ENCODE measurements at places on chromosomes 13 and 19. TPM values are rescaled to one million over a fixed set of nuclear protein-coding genes. Genes with fewer than 3 reads are reported as not detected.

Gene FLT3
- polyA plus RNA-seq, result not detected

Gene HIF3A
- polyA plus RNA-seq, result 26.6 TPM

Gene NUP58
- polyA plus RNA-seq, result 13.0 TPM

Gene ZNF708
- 6.3 TPM for polyA plus RNA-seq

Gene TEKTIP1
- not detected for polyA plus RNA-seq

Gene KLK10
- 0.60 TPM for polyA plus RNA-seq

Gene ZNF548
- 1.8 TPM for polyA plus RNA-seq

Gene LSR
- polyA plus RNA-seq, result 61.9 TPM

Gene MKNK2
- polyA plus RNA-seq, result 121 TPM

Gene PTH2
- polyA plus RNA-seq, result not detected

Gene ZNF208
- polyA plus RNA-seq, result not detected

Gene STOML3
- 0.03 TPM for polyA plus RNA-seq

Gene ITPKC
- 25.9 TPM for polyA plus RNA-seq

Gene SHISA7
- not detected for polyA plus RNA-seq

Gene LHB
- not detected for polyA plus RNA-seq

Gene ZNF560
- polyA plus RNA-seq, result not detected

Gene FAM124A
- polyA plus RNA-seq, result 0.23 TPM

Gene RFPL4AL1
- not detected for polyA plus RNA-seq

Gene MAMSTR
- polyA plus RNA-seq, result 1.0 TPM

Gene PLIN5
- polyA plus RNA-seq, result 0.69 TPM

Gene BABAM1
- polyA plus RNA-seq, result 87.1 TPM

Gene DHX34
- polyA plus RNA-seq, result 3.0 TPM

Gene CCNA1
- not detected for polyA plus RNA-seq

Gene FCHO1
- 14.4 TPM for polyA plus RNA-seq

Gene PPP1R13L
- 15.6 TPM for polyA plus RNA-seq

Gene PRDX2
- 277 TPM for polyA plus RNA-seq

Gene FFAR1
- not detected for polyA plus RNA-seq

Gene RPL21
- polyA plus RNA-seq, result 1,930 TPM

Gene CYP4F8
- not detected for polyA plus RNA-seq

Gene NECTIN2
- 15.6 TPM for polyA plus RNA-seq

Gene CEACAM3
- not detected for polyA plus RNA-seq

Gene AMER2
- not detected for polyA plus RNA-seq

Gene ZNF132
- 0.60 TPM for polyA plus RNA-seq

Gene FLT1
- polyA plus RNA-seq, result under 0.01 TPM

All from sigmoid colon (tissue), 7 donors.